ENCODE measurements at places on chromosomes 13 and 19.

DNA sequence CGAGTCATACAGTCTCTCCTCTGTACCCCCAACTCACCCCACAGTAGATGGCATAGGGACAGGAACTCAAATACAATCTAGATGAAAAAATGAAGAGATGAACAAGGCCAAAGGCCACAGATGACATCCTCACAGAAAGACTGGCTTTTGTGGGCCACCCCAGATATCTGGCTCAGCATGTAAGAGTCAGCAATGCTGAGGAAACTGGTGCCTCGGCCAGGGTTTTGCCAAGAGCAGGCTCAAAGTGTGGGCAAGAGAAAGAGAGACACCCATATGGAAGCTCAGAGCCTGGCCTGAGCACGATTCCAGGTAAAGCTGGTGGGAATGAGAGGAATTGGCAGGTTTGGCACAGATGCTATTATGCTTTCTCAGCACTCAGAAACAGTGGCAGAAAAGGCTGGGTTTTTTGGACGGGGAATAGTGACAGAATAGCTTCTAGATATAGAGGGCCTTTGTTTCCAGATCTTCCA, 460.6 kb downstream of the FOXO1 start:
- DNase-seq: no peak

- DNase-seq: no peak
These were observed 447 bp downstream of the NFKBIB start for GRCh38 chr19:38900202-38900629.

DNA sequence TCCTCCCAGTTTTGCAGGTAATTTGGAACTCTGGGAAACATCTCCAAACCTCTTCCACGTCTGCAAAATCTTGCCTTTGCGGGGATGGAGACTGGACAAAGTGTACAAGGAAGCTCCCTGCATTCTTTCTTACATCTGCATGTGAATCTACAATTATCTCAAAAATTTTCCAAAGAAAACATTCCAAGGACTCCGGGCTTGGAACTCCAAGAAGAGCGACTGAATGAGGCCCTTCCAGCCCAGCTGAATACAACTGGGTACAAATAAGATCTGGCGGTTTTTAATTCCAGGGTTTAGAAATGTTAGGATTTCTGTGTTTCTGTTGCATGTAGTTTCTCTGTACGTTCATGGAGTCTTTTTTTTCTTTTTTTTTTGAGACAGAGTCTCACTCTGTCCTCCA, 28.5 kb downstream of the EXOC3L2 start:
- DNase-seq: no peak

- DNase-seq: no peak
These were observed 33.2 kb downstream of the RNASEH2B start for GRCh38 chr13:50942630-50943311.

DNA sequence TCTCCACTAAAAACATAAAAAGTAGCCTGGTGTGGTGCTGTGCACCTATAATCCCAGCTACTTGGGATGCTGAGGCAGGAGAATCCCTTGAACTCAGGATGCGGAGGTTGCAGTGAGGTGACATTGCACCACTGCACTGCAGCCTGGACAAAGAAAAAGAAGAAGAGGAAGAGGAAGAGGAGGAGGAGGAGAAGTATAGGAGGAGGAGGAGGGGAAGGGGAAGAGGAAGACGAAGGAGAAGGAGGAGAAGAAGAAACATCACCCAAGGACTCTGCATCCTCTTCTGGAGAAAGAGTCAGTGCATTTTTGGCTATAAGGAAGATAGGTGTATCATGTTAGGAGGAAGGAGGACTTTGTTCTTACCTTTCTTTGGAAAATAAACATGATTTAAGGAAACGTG, 13.0 kb upstream of the FPR3 start:
- DNase-seq: no peak

GRCh38 chr19:42278452-42279154, 9.6 kb downstream of the CIC start:
- DNase-seq: no peak

DNA sequence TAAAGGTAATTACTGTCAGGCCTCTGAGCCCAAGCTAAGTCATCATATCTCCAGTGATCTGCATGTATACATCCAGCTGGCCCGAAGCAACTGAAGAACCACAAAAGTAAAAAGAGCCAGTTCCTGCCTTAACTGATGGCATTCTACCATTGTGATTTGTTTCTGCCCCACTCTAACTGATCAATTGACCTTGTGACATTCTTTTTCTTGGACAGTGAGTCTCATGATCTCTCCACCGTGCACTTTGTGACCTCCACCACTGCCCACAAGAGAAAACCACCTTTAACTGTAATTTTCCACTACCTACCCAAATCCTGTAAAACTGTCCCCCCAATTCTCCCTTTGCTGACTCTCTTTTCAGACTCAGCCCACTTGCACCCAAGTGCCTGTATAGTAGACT, 17.2 kb upstream of the CXCL17 start:
- DNase-seq: no peak

GRCh38 chr13:80666782-80667552, 326.0 kb upstream of the SPRY2 start:
- no peak for DNase-seq

GRCh38 chr13:25733001-25733491, 318.8 kb downstream of the SHISA2 start:
- DNase-seq: no peak

DNA sequence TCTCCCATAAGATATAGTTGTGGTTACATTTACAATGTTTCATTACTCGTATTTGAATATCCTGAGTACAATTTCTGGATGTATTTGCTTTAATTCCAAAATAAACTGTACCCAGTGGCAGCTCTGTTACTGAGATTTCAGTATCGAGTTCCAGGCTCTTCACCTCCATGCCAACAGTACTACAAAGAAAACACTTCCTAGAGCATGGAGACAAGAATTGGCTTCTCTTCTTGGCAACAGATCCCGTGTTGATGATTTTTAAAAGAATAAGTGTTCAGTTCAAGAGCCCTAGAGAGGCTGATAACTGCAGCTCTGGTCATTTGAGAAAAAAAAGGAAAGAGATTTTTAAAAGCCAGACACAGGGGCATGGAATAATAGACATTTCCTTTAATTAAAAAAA, 302.8 kb downstream of the EFNB2 start:
- DNase-seq: no peak

GRCh38 chr13:97875218-97875617, 78.3 kb upstream of the IPO5 start:
- DNase-seq: no peak

GRCh38 chr19:570937-571565, 1.3 kb upstream of the BSG start:
- peak; percentile 47 for DNase-seq

GRCh38 chr13:114115796-114116195, 16.6 kb downstream of the RASA3 start:
- no peak for DNase-seq

DNA sequence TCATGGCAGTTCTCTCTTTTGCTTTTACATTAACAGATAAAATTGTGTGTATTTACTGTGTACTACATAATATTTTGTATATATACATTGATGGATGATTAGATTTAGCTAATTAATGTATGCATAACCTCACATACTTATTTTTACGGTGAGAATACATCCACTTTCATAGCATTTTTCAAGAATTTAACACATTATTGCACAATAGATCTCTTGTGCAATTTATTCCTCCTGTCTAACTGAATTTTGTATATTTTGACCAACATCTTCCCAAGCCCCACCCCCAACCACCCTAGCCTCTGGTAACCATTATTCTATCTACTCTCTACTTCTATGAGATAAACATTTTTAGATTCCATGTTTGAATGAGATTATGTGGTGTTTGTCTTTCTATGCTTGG, 194.7 kb downstream of the RBM26 start:
- no peak for DNase-seq

DNA sequence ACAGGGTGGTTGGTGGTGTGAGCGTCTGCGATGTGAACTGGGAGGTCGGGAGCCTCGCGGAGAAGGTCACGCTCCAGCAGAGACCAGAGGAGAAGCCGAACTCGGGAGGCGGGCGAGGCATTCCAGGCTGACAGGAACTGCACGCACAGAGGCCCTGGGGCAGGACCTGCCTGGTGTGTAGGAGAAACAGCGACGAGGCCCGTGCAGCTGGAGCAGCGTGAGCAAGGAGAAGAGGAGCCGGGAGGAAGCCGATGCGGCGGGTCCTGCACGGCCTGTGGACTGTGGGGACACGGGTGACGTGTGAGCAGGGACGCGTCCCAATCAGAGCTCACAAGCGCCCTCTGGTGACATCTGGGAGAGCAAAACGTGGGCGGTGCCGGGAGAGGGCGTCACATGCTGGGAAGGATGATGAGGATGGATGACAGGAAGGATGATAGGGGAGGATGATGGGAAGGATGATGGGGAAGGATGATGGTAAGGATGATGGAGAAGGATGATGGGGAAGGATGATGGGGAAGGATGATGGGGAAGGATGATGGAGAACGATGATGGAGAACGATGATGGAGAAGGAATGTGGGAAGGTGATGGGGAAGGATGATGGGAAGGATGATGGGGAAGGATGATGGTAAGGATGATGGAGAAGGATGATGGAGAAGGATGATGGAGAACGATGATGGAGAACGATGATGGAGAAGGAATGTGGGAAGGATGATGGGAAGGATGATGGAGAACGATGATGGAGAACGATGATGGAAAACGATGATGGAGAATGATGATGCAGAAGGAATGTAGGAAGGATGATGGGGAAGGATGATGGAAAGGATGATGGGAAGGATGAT, 16.1 kb upstream of the MADCAM1 start:
- peak; percentile 11 for DNase-seq

- no peak for DNase-seq
These were observed 9.8 kb downstream of the DAZAP1 start for GRCh38 chr19:1417145-1417544.

- DNase-seq: no peak
These were observed 699 bp downstream of the RCBTB2 start for GRCh38 chr13:48532256-48532505.

GRCh38 chr13:91922969-91923592, 524.7 kb downstream of the GPC5 start:
- no peak for DNase-seq

GRCh38 chr19:485583-486236, 10.6 kb upstream of the MADCAM1 start:
- no peak for DNase-seq

- no peak for DNase-seq
These were observed 8.0 kb downstream of the AKAP11 start for GRCh38 chr13:42279986-42280385.

All from bone marrow (tissue), 2 donors.